T follicular helper cell (primary cell): ENCODE measurements at places on chromosomes 6 and 20.
A peak's percentile ranks its signal among the peaks of the same experiment; 100 is the strongest.

DNA sequence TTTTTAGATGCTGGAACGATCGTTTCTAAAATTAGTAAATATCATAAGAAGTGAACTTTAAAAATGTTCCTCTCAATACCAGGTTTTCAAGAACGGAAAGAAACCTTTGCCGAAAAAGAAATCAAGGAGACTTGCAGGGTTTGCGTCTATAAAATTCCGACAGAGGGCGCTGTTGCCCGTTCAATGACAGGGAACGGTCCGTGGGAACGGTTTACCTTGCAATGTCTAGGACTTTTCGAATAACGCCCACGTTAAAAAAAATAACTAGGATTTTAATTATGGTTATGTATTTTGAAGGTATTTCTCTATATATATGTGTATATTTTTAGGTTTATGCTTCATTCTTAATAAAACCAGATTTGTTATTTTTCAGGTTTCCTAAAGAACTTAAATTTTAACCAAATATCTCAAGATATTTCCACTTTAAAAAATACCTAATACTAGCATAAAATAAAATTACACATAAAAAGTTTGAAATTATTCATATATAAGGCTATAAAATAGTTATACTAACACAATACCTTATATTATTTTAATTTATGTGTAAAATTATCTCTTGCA lies 2.5 kb upstream of the TFAP2B start:
- DNase-seq, result peak; percentile 10

DNA sequence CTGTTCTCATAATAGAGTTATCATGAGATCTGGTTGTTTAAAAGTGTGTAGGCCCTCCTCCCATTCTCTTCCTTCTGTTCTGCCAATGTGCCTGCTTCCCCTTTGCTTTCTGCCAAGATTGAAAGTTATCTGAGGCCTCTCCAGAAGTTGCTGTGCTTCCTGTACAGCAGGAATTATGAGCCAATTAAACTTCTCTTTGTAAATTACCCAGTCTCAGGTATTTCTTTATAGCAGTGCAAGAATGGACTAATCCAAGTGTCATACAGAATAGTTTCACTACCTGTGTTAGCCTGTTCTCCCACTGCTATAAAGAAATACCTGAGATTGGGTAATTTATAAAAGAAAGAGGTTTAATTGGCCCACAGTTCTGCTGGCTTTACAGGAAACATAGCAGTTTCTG lies 100.0 kb downstream of the CD24 start:
- DNase-seq, result no peak

DNA sequence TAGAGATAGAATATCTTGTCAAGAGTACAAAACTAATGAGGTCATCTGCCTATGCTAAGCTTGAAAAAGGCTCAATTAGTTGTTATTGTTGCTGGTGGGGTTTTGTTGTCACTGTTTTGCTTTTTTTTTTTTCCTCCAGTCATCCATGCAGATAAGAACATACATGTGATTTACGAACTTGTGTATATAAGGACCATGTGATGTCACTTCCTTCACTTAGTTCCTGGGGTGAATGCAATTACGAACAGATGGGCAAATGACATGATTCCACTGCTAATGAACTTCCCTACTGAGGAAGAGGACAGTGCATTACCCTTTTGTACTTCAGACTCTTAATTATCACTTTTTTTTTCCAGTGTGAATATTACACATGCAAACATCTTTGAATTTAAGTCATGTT lies 1175.3 kb upstream of the GJE1 start:
- DNase-seq, result no peak

DNA sequence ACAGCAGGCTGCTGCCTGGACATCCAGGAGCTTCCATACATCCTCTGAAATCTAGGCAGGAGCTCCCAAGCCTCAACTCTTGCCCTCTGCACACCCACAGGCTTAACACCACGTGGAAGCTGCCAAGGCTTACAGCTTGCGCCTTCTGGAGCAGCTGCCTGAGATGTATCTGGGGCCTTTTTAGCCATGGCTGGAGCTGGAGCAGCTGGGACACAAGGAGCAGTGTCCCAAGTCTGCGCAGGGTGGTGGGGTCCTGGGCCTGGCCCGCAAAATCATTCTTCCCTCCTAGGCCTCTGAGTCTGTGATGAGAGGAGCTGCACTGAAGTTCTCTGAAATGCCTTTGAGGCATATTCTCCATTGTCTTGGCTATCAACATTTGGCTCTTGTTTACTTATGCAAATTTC lies 255.0 kb downstream of the DLL1 start:
- DNase-seq, result no peak

DNA sequence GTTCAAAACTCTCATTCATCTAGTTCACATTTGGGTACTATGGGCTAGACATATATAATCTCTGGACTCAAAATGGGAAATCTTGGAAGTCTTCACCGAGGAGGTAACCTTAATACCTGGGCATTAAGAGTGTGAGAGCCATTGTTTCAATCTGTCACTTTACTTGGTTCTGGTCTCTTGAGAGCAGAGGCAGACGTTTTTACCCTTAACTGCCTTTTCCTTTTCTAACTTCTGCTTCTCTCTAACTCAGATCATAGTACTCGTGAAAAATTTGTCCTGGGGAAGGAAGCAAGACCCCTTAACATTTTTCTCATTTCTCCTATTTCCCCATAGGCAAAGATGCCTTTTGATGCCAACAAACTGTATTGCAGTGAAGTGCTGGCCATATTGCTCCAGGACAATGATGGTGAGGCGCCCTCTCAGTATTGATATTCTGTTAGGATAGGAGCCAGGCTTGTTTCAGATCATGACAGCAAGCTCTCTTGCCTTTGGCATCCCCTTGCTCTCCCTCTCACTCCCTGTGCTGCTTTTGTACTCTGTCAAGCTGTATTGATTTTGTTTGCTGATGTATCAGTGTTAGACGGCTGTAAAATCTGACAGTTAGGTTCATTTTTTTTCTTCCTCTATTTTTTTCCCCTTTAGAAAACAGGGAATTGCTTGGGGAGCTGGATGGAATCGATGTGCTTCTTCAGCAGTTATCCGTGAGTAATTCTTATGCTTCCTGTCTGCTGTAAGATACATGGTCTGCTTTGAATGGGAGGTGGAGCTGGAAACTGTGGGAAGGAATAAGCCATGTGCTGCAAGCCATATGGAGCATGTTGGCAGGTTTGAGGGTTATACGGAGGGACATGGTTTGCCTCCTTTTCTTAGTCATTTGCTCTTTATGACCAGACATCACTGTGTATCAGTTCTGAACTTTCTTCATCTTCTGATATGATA lies 83.5 kb downstream of the CTNNBL1 start:
- no peak for DNase-seq

DNA sequence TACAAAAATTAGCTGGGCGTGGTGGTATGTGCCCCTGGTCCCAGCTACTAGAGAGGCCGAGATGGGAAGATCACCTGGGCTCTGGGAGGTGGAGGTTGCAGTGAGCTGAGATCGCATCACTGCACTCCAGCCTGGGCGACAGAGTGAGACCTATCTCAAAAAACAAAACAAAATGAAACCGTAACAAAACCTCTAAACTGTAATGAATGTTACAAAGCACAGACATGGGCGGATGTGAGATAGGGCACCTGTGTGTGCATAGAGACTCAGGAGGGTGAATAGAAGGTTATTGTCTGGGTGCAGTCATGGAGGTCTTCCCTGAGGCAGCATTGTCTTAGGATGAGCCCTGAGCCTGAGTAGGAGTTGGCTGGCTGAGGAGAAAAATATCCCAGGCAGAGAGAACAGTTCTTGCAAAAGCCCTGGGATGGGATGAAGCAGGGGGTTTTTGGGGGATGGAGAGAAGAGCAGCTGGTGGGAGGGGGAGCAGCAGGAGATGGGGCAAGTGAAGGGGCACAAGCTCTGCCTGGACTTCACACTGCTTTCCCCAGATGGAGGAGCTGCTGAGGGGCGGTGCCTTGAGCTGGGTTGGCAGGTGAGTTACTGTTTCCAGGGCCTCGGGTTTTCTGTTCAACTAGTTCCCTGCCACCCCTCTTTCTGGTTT lies 5.2 kb downstream of the BCAS4 start:
- DNase-seq, result no peak

DNA sequence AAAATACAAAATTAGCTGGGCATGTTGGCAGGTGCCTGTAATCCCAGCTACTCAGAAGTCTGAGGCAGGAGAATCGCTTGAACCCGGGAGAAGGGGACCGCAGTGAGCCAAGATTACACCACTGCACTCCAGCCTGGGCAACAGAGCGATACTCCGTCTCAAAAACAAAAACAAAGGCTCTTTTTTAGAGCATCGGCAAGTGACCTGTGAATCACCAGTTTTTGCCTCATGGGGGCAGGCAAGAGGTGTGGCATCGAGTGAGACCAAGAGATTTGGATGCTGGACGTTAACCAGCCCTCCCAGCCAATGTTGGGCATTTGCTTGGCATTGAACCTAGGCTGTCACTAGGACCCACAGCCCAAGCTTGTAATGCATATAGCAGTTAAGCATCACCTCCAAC lies 14.6 kb upstream of the CDK5RAP1 start:
- DNase-seq, result no peak

- DNase-seq, result no peak
These were observed 3.5 kb upstream of the EFHC1 start for GRCh38 chr6:52416629-52417151.

- DNase-seq, result no peak
These were observed 59.9 kb downstream of the COL12A1 start for GRCh38 chr6:75145976-75146375.

DNA sequence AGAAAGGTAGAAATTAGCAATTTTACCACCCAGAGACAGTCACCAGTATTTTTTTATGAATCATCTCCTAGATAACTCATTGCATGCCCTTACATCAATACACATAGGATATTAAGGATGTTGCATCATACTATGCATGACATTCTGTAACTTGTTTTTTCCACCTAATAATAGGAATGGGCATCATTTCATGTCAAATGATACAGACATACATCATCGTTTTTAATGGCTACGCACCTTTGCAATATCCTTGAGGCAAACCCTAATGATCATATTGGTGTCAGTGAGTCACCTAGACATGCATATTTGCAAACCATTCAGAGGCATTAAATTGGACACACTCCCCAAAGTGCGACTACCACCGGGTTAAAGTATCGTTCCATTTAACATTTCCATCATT lies 309.7 kb upstream of the AGPAT4 start:
- no peak for DNase-seq

DNA sequence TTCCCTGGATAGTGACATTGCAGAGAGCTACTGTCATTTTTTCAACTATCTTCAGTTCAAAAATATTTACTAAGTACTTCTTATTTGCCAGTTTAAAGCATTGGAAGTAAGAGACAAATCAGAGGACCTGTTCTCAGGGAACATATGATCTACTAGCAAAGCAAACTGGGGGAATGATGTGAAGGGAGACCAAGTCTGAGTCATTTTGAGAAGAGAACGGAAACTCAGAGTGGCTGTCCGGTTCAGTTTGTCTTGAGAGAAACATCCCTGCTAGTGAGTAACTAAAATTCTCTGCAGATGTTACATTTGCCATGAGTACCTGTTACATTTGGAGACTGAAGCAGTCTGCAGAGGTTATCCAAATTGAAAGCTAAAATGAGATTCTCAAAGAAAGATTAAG lies 118.3 kb downstream of the KCNQ5 start:
- DNase-seq, result no peak

GRCh38 chr20:59004493-59004762 lies 2.6 kb downstream of the CTSZ start:
- peak; percentile 49 for DNase-seq

GRCh38 chr6:27043244-27043643 lies 204.3 kb upstream of the PRSS16 start:
- no peak for DNase-seq

GRCh38 chr6:156826290-156826955 lies 49.2 kb downstream of the ARID1B start:
- DNase-seq, result no peak

GRCh38 chr6:87965806-87966205 lies 81.8 kb upstream of the SPACA1 start:
- DNase-seq, result no peak

- no peak for DNase-seq
These were observed 3.5 kb downstream of the CITED2 start for GRCh38 chr6:139370999-139371345.

- DNase-seq, result no peak
These were observed 171.0 kb upstream of the CCN2 start for GRCh38 chr6:132122176-132122575.

GRCh38 chr6:142322504-142323198 lies 20.8 kb downstream of the ADGRG6 start:
- no peak for DNase-seq

- no peak for DNase-seq
These were observed 59.9 kb downstream of the SNAI1 start for GRCh38 chr20:50042370-50043313.

GRCh38 chr6:24099181-24099580 lies 26.8 kb upstream of the NRSN1 start:
- DNase-seq, result no peak
